GM12878 (cell line): ENCODE measurements at places on chromosomes 6 and 20.

DNA sequence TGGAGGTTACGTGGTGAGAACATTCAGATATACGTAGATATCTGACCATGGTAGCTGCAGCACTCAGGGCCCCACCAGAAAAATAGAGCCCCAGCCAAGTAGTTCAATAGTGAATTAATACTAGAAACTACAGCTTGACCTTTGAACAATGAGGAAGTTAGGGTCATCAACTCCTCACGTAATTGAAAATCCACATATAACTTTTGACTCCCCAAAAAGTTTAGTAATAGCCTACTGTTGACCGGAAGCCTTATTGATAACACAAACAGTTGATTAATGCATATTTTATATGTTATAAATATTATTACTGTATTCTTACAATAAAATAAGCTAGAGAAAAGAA, 117.9 kb downstream of the SNX5 start:
- no peak for DNase-seq

DNA sequence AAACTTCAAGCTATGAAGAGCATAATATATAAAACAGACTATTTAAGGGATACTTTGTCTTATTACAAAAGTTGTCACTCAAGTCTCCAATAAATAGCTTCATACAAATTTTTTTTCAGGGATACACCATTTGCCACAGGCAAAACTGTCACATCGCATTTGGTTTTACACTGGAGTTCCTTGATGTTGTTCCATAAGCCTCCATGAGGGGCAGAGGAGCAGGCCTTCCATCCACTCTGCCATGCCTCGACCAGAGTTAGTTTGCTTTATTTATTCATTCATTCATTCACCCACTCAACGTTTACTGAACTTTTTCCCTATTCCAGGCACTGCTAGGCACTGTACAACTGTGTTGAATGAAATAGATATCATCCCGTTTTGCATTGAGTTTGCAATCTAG, 246.6 kb downstream of the PHF3 start:
- DNase-seq = no peak

DNA sequence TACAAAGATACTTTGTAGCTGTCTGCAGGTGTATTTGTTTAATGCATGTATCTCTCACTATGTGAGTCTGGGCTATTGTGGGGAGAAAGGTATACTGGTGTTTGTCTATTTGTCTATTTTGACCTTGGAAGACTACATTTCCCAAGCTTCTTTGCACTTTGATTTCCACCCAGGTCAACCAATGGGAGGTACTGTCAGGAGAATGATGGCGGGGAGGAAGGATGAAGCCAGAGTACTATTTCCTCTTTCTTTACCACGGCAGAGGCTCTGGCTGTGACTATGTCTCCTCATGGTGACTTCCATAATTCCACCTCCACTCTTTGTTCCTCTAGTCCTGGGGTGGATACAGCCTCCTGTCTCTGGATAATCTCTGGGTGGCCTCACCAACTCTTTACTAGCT, 23.1 kb downstream of the LBP start:
- DNase-seq = no peak

GRCh38 chr6:116580198-116580597, 8.9 kb downstream of the RWDD1 start:
- no peak for DNase-seq

DNA sequence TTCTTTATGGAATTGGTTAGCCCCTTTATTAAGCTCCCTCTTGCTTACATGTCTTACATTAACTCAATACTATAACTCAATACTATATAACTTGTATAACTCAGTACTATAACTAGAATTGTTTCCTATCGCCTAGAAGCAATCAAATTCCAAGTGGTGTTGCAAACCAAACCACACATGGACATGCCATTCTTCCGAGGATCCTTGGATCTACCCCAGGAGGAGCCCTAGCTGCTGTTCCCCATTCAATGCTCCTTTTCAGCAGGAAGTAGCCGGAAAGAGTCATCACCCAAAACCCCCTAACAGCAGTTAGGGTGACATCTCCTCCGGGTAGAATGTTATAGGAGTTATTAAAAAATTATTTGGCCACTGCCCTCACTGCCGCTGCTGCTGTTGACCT, 40.5 kb downstream of the PLN start:
- DNase-seq = no peak

DNA sequence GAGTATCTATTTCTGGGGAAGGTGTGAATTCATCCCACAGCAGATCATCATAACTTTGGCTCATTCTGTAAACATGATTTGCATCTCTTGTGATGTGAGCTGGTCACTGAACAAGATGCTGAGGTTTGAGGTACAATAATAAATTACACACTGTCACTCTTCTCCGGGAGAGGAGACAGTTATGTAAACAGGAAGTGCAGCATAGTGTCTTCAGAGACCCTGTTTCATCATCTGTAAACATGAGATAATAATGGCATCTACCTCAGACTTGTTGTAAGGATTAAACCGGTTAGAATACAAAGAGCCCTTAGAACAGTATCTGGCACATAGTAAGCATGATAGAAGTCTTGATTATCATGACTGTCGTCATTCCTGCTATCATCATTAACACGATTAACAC, 125.2 kb downstream of the TBC1D7 start:
- no peak for DNase-seq
